Cardiac muscle cell (in vitro differentiated cells and primary cell): ENCODE measurements at places on chromosomes 5 and 9. TPM values are rescaled to one million over a fixed set of nuclear protein-coding genes. Genes with fewer than 3 reads are reported as not detected.

- peak; percentile 55 for DNase-seq
These were observed 62.7 kb upstream of the GRAMD2B start for GRCh38 chr5:126360467-126360866.

GRCh38 chr5:55853818-55854217, 2.7 kb downstream of the IL31RA start:
- DNase-seq, result no peak

- DNase-seq, result no peak
These were observed 177.5 kb downstream of the AOPEP start for GRCh38 chr9:94903961-94904421.

DNA sequence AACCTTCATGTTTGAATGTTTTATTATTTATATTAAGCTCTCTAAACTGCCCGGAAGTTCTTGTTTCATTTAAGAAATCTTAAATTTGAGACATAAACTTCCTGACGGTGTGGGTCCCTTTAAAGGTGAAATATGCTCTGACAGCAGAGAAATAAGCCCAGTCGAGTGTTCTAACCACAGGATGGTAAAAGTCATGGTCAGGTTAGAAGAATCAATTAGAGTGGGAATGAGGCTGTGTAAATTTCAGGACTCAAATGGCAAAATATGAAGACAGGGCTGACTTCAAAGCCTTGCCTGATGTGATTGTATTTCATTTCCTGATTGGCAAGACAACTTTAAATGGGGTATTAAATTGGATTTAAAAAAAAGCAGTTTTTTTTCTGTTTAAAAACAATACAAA, 432.9 kb upstream of the BRINP1 start:
- no peak for DNase-seq

DNA sequence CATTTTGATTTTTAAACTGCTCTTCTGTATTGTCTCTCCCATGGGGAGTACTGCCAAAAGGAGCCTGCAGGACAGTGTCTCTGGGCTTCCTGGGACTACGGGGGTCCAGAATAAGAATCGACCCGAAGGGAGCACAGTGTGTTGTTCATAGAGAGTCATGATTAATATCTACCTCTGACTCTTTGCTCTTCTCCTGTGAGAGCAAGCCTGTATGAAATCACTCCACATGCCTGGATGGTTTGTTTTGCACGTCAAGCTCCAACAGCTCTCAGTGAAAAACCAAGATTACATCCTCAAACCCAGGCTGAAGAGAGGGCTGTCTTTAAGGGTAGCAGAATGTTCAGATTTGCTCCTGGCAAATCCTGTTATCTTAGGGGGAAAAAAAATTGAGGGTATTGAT, 1860.0 kb upstream of the WWC1 start:
- DNase-seq, result no peak

The F2RL2 gene
- total RNA-seq, result 0.70 and 0.98 TPM in 2 replicates

The ELOVL7 gene
- 0.14 and 0.42 TPM in 2 replicates for total RNA-seq
